ENCODE measurements at places on chromosomes 7 and 10.

GRCh38 chr10:97927622-97928021 is 78.0 kb downstream of the GOLGA7B start:
- DNase-seq = no peak

DNA sequence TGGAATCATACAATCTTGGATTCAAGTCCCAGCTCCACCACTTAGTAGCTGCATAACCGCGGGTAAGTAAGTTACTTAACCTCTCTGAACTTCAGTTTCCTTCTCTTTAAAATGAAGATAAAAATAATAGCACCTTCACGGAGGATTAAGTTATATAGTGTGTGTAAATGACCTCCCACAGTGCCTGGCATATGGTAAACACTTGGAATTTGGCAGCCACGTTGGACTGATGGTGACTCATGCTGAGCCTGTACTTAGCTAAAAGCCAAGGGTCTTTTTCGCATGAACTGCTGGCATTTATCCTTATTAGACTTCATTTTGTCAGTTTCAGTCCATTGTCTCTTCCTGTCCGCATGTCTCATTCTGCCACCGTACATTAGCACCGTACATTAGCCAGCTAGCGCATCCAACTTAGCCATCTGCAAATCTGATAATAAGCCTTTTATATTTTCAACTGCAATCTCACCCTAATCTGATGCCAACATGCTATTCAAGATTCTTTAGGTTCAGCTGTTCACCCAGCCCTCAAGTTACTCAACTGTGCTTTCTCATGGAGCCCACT is 11.2 kb downstream of the SLC13A4 start:
- peak; percentile 68 for DNase-seq

DNA sequence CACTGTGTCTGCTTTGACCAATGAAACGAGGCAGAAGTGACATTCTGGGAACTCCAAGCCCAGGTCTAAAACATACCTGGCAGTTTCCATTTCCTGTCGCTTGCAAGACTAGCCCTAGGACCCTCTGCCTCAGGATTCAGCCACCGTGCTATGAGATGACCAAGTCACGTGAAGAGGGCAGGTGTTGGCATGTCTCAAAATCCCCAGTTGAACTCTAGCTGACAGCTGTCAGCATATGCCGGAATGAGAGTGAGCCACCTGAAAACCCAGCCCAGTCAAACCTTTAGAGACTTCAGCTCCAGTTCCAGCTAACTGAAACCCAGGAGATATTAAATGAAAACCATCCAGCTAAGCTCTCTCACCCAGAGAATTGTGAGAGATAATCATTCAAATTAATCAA is 89.9 kb upstream of the PPP1R3A start:
- DNase-seq = no peak

DNA sequence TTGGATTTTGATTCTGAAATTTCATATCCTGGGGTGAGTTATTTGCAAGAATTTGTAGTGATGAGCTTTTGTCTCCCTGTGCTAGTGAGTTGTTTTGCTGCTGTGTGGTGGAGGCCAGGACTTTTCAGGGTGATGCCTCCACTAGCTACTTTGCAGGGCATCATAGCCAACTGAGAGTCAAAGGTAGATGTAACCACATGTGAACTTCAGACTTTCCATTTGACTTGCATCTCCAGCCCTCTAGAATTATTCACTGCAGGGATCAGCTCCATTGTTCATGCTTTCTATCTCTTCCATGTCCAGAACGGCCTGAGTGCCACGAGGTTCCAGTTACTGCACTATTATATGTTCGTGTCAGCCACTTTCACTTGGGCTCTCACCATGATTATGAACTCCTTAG is 534.3 kb downstream of the GRM8 start:
- no peak for DNase-seq

- DNase-seq = no peak
Measured at GRCh38 chr10:11242443-11243387, 225.0 kb downstream of the CELF2 start.

- no peak for DNase-seq
Measured at GRCh38 chr7:37901890-37902524, 14.6 kb downstream of the SFRP4 start.

DNA sequence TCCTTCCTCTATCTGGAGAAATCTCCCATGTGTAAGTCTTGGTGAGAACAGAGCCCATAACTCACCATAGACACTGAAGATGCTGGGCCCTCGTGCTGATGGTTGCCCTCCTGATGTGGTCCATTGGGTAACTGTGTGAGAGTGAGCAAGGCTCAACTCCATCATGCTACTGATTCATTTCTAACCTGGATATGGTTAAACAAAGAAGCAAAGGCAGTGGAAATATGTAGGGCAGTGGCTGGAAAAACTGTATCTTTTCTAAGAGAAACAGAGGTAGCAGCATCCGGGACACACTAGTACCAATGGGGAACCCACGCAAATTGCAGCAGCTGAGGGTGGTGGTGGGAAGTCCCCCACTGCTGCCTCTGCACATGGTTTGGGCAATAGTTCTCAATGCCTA is 221.7 kb downstream of the KLF6 start:
- DNase-seq = no peak

DNA sequence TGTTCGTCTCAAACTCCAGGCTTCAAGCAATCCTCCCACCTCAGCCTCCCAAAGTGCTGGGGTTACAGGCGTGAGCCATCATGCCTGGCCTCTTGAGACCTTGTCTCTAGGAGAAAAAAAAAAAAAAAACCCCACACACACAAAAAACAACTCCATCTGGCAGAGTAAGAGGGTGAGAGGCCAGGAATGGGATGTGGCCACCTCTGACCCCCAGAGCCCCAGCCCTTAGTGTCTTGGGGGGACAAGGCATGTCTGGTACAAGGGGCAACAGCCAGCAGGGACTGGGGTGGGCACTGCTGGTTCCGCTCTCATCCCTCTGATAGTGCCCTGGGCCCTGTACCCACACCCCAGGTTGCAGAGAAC is 15.6 kb upstream of the TNRC18 start:
- no peak for DNase-seq

DNA sequence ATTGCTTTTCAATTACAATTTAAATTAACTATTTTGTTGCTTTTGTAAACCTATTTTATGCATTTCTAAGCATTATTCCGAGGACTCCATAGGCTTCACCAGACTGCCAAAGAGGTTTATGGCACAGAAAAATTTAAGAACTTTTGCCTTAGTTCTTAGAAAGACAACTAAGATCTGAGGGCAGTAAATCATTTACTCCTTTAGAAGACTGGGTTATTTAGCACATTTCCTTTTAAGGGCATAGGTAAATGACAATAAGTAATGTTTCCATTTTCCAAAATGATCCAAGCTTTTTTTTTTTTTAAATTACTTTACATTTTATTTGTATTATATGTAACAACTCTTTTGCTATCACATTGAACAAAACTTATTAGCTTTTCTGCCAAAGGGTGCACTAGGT is 15.0 kb upstream of the STEAP4 start:
- DNase-seq = no peak

DNA sequence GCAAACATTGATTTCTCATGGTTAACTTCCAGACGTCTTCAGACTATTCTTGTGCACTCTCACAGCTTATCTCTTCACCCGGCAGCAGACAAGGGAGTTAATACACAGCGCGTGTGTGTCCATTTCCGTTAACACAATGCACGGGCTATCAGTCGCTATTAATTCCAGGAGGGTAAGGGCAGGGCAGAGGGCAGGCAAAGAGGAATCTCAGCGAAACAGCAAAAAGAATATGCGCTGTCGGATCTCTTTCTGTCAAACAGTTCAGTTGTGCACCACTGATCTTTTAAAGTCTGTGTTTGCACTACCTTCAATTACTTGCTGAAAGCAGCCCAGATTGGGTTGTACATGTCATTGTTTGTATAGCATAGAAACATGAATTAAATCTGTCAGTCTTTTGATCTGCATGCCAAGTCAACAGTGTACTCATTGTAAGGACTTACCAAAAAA is 41.1 kb upstream of the CABCOCO1 start:
- DNase-seq = no peak

DNA sequence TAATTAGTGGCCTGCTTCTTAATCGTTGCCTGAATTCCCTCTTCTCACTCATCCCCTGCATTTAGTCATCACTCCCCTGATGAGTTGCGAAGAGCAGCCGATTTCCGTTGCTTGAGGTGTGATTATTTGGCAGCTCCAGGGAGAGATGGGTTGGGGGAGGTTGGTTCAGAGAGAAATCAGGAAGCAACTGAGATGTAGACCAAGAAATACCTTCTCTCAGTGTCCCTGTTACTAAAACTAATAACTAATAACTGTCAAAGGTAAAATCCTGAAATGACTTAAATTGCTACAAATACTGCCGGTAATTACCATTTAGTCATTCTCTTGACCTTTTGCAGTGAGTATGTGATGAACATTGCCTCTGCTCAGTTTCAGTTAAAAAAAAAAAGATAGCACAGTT is 76.9 kb downstream of the ELMO1 start:
- DNase-seq = no peak

DNA sequence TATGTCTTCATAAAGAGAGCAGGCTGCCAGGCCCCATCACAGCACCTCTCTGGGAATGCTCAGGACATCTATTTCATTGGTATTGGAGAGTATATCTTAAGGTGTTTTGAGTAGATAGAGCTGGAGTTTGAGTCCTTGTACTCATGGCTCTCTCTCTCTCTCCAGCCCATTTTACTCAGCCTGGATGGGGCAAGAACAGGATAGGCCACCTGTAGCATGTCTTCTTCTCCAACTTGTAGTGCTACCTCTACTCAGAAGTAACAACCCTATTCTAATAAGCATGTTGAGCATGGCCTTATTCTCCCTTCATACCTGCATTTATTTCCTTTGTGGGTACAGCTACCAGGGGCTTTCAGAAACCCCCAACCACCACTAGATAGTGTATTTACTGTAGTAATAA is 21.9 kb downstream of the PRLHR start:
- DNase-seq = no peak

DNA sequence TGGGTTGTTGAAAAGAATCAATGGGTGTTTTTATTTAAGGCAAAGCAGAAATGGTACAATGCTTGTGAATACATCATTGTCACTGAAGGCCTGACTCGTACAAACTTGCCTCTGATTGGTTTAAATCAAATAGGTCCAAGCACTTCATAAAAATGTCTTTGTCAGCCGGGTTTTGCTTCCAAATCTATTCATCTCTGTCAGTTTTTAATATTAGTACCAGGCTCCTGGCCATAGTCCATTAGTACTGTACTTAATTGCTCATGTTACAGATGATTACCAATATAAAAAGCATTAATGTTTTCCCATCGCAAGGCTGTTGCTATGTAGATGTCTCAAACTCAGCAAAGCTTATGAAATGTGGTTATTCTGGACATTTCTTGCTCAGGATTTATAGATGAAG is 171.9 kb downstream of the ARID5B start:
- DNase-seq = no peak

DNA sequence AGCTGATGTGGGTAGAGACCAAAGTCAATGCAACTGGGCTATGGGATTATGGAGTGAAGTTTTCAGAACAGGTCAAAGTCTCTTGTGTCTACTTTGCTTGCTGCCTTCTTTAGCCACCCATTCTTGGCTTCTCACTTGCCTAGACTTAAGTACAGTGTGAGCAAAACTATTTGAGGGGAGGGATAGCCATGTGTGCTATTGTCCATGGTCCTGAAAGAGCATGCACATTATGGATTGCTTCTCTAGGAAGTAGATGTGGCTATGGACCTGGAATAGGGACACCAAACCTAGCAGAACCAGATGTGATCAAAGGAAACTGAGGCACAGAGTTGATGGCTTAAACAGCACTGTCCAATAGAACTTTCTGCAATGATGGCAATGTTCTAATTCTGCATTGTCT is 81.9 kb upstream of the ZNF800 start:
- no peak for DNase-seq

DNA sequence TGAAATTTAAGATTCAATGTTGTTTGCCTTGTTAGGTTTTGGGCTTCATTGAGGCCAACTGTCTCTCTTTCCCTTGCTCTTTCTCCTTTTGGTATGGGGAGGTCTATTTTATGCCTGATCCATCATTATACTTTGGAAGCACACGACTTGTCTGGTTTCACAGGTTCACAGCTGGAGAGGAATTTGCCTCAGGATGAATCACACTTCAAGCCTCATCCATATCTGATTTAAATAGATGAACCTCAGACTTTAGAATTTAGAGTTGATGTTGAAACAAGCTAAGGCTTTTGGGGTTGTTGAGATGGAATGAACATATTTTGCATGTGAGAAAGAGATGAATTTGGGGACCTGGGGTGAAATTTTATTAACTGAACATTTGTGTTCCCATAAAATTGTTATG is 150.5 kb upstream of the IGFBP3 start:
- DNase-seq = no peak

DNA sequence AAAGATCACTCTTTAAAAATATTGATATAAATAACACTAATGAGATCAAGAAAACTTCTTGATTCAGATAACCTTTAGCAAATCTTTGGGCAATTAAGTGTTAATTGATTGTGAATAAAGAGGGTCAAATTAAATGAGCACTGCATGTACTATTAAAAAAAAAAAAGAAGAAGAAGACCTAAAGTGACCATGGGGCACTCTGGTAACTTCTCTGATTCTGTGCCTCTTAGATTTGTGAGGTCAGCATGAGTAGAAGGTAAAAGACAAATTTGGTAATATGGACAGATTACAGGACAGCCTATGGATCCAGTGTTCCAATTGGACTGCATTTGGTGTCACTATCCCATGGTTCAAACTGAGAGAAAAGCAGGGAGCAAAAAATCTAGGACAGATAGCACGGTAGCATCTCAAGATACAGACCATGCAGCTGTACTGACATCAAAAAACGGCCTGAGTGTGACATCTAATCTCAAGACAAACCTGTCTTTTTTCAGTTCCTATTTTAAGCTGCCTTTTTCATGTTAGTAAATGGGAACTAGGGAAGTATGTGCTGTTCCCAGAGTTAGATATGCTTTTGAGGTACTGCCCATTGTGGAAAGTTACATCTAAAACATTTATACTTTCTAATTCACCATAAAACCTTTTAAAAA is 128.0 kb downstream of the KCND2 start:
- DNase-seq = no peak

Data from NCI-H2029 treated with DMSO at 0.1 percent for 48 hours (cell line).